CD8-positive, alpha-beta memory T cell (primary cell): ENCODE measurements at places on chromosomes 12 and 14.

DNA sequence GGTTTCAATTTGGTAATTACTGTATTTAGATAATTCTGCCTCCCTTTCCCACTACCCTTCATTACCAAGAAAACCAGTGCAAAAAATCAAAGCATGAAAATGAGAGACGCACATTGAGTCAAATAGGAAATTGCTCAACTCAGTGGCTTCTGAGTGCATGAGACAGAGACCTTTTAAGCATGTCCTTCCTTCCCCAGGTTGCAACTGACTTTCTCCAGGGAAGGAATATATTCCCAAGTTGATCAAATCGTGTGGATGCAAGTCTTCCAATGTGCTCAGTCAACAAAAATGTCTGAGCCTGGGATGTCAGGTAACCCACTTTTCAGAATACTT lies 12.9 kb downstream of the BMP4 start:
- DNase-seq, result no peak

DNA sequence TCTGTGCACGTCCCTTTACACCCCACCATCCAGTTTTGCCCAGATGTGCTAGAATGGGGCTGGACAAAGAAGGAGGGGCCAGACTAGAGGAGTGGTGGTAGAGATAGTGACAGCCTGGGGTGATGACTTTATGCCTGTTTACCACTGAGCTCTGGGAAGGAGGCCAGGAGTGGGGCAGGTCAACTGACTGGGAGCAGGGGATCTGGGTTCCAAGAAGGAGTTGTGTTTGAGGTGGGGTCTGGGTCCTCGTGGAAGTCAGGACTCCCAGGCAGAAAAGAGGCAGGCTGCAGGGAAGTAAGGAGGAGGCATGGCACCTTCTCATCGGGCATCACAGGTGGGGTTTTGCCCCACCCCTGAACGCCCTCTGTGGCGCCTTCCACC lies 315 bp downstream of the LTB4R2 start:
- no peak for DNase-seq

DNA sequence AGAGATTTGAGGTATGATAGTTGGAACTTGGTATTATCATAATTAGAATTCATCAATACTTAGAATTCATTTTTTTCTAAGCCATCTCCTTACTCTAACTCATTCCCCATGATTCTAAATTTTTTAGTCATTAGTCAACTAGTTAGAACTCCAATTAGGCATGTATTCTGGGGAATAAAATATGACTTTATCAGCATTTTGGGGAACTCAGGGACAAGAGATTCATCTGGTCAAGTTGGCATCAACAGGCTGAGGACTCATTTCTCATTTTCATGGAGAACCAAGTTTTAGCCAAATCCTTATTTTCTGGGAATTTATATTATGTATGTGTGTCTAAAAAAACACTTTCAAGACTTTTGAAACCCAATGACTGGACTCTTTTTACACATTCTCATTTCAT lies 29.2 kb downstream of the DIP2B start:
- no peak for DNase-seq

DNA sequence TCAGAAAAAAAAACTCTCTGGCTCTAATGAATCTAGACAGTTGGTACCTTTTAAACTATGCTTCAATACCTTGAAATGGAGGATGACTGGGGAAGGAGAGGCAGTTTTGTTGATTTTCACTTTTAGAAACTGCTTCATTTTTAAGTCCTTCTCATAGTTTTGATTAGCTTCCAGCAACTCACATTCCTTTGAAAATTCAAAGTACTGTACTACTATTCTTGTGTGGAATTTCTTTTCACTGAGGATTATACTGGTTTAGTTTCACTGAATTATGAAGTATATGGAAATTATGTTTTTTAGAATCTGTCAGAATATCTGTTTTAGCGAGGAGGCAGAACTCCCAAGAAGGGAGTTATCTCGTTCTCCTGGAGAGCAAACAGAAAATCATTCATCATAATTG lies 116.3 kb downstream of the TGFB3 start:
- no peak for DNase-seq

DNA sequence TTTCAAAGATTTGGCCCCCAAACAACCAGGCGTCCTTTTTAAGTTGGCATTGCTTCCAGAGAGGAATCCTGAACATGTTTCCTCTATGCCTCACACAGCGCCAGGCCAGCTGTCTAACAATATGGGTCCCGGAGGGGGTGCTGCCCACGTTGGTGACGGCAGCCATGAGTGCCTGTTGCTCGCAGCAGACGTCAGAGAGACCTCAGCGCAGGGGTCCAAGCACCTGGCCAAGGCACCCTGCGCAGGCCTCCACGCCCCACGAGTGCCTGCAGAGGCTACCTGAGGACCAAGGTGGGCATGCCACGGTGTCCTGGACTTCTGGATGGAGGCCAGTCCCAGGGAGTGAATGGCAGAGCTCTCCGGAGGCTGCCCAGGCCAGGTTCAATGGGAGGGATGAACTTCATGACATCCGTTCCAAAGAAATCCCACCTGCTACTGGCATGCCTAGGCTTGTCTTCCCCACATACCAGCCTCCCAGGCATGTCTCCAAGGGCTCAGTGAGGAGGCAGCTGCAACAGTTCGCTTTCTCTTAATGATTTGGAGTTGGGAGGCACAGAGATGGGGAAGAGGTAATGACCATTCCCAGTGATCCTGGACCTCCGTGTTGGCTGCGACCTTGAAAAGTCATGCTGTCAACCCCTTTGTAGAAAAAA lies 11.6 kb upstream of the FOXN3 start:
- DNase-seq, result no peak

DNA sequence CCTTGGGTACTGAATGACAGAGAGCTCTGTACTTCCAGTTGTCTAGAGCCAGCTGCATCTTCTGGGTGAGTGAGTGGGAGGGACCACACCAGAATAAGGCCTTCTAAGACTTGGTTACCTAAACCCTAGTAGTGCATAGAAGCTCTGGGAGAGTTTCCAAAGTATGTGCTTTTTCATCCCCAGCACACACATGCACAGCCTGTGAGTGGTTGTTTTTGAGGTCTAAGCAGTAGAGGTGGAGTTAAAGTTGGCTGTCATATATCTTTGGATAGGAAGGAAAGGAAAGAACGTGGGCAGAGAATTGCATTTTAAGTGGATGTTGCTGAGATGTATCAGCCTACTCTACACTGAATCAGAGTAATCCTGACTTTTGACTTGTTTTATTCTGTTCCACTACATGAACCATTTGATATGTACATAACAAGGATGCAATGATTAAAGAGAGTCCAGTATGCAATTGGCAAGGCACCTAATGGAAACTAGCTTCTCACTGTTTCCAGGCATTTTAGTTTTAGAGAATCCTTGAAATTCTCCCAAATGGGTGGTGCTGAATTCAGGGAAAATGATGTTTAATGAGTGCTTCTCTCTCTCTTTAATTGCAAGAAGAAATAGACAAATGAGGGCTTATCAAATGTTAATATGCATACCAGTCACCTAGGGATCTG lies 51.8 kb upstream of the PRICKLE1 start:
- no peak for DNase-seq

GRCh38 chr12:18402872-18403611 lies 141.7 kb downstream of the PIK3C2G start:
- no peak for DNase-seq

DNA sequence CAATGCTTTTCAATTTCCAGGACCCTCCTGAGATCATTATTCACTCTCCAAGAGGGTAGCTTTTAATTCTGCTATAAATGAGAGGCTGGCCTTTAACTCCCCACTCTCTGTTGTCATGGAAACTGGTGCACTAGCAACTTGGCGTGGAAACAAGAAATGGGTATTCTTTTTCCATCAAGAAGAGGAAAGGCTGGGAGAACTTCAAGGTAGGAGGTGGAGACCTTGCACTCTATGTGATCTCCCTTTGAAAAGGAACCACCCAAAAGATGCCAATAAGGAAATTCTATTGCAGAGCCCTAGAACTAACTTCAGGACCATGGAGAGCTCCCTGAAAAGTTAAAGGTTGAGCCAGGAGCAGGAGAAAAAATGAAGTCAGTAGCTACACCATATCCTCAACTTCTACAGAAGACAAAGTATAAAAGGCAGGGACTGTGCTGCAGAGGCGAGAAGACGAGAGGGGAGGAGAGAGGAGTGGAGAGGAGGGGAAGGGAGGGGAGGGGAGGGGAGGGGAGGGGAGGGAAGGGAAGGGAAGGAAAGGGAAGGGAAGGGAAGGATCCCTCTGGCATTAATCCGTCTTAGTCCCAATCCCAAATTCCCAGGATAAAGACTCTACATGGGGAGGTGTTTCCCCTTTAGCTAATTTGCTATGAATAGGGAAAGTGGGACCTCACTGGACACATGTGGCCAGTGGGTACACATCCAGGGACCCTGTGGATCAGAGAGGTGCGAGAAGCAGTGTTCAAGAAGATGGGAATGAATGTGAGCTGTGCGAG lies 46.7 kb upstream of the FICD start:
- DNase-seq, result no peak

GRCh38 chr14:50892255-50892654 lies 20.4 kb downstream of the ABHD12B start:
- DNase-seq, result no peak

GRCh38 chr12:54349679-54350078 lies 14.6 kb downstream of the GPR84 start:
- DNase-seq, result no peak

DNA sequence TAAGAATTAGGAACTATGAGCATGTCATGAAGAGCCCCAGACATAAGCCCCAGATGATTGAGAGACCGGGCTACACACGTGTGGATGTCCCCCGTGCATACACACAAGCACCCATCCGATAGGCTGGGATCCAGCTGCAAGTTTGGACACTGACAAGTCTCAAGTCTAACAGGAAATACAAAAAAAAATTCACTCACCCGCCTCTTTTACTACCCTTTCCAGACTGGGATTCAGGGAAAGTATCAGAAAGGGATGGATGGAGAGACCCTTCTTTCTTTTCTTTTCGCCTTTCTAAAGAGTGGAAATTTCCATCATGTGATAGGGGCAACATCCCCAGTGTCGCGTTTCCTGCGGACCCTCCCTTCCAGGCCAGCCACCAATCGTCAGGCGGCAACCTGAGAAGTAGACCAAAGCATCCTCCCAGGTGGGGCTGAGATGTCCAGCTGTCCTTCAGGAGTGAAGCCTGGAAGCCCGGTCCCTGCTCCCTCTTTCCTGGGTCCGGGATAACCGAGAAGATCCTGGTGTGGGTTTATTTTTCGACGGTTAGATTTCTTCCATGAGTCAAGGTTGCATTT lies 6.4 kb upstream of the SLC38A4 start:
- DNase-seq, result no peak

GRCh38 chr12:55002355-55002754 lies 17.4 kb upstream of the NEUROD4 start:
- no peak for DNase-seq

- no peak for DNase-seq
These were observed at the start of gene PTPRR for GRCh38 chr12:70920251-70920851. PTPRR (minus strand) TSS chr12:70920738; CDS start chr12:70920390, 348 bp downstream.

DNA sequence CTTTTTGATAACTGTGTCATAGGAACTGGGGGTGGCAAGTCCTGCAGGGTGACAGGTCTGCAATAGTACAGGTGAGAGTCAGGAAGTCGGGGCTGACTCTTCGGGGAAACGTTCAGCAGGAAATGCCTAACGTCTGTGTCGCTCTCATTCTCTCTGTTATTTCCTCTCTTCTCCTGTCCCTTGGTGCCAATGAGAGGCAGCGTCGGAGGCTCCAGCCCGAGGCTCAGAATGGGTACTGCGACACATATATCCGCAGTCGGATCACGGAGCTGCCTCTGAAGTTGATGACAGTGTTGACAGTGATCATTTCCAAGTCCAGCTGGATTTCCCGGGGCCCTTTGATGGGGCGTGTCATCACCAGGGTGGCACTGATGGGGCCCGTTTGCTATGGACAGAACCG lies 2.7 kb upstream of the TC2N start:
- DNase-seq, result peak; percentile 83

- DNase-seq, result no peak
These were observed 105.5 kb upstream of the ARHGAP5 start for GRCh38 chr14:31971612-31972011.

DNA sequence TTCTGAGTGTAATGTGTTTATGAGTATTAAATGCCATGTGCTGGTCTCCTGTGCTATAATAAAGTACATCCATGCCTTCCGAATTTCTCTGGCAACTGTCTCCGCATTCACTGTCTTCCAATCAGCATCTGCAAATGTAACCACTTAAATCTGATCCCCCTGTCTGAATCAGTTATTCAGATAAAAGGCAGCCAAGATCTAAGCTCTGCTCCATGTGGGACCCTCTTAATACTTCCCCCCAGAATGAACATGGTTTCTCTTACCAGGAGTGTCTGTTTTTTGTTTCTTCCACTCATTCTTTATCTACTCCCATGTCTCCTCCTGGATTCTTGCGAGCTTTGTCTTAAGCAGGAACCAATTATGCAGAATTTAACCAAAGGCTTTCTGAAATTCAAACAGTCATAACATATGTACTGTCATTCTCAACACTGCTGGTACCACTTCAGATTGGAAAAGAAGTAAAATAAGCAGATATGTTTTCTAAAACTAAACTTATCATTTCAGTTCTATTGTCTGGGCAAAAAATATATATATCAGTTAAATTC lies 996.7 kb upstream of the FLRT2 start:
- no peak for DNase-seq
